ENCODE measurements at places on chromosomes 7 and 10.

- DNase-seq = no peak
Measured at GRCh38 chr10:84077768-84078167, 61.5 kb upstream of the GHITM start.

DNA sequence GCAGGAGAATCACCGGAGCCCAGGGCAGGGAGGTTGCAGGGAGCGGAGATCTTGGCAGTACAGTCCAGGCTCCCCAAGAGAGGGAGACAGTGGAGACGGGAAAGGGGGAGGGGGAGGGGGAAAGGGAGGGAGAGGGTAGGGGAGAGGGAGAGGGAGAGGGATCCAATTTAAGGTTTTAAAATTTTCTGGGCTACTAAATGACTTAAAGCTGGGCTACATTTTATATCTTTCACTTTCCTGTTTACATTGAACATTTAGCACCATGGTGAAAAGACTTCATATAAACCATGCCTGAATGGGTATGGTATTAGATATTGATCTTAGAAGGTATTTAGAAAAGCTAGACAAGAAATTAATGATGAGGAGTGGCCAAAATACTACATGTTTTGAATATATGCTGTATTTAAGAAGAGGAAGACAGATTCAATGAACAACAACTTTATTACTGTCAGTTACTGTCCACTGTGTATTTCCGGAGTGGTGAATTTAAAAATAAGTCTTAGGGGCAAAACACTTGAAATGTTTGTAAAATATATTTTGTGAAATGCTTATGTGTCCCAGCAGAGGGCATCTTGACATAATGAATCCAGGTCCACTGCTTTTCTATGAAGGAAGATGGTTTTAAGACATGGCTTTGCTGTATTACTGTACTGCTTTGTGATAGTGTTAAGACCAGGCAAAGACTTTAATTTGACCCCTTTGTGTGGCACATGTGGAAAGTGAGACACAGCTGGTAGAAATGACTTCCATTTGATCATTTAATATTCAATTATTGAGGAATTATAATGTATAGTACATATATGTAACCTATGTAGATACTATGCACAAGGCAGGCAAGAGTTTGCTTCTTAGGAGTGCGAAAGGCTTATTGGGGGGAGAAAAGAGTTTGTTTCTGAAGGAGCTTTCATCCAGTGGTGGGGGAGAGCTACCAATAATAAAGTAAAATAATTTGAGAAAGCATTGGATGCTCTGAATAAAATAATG lies 52.8 kb downstream of the NRF1 start:
- DNase-seq = no peak

DNA sequence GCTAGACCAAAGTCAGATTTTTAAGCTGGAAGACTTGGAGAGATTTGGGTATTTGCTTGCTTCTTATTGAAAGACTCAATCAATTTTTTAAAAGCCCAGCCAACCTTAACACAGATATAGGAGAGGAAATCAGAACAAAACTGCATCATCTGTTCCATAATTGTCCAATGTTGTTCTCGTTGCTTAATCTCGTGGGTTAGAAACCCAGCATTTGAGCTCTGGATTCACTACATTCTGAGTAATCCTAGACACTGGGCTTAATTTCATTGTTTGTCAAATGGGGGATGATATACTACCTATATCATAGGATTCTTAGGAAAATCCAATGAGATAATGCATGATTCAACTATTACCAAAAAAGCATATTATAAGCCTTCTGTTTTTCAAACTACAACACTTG lies 48.9 kb downstream of the CALD1 start:
- no peak for DNase-seq

- no peak for DNase-seq
Measured at GRCh38 chr10:98815039-98815885, 368.5 kb upstream of the HPS1 start.

GRCh38 chr10:103543617-103544525 lies 50.4 kb downstream of the NEURL1 start:
- no peak for DNase-seq

Data from stimulated activated naive CD4-positive, alpha-beta T cell treated with Interleukin-2 at 50 U/mL for 16 hours (primary cell).